ENCODE measurements at places on chromosomes 5 and 9.
A peak's percentile ranks its signal among the peaks of the same experiment; 100 is the strongest.

DNA sequence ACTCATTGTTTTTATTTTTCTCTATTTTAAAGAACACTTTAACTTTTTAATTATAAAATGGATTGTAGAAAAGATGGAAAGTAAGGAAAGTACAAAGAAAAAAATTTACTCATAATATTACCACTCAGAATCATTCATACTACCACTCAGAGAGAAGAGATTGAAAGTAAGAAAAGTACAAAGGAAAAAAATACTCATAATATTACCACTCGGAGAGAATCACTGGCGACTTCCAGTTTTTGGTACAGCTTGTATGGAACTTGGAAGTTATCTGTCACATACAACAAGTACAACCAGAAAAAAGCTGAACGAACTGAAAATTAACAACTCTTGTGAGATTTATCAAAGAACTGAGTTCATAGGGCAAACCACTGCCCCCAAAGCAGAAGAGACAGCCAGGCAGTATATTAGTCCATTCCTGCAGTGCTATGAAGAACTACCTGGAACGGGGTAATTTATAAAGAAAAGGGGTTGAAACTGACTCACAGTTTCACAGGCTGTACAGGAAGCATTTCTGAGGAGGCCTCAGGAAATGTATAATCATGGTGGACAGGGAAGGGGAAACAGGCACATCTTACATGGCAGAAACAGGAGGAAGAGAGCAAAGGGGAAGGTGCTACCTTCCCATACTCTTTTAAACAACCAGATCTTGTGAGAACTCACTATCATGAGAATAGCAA, 183.9 kb downstream of the SMARCA2 start:
- no peak for DNase-seq

DNA sequence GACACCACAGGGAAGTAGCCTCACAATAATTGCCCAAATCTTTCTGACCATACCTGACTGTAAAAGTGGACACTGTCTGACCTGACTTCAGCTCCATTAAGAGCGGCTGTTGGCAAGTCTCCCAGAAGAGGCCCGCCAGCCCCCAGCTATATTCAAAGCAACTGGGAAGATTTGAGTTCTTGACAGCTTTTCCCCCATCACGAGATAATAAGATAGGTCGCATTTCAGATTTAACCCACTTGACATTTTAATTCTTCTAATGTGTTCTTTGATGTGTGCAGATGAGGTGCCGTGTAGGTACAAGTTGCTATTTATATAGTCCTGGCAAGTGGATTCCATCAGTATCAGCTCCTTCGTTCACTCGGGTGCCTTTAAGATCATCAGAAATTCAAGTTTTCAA, 345.7 kb downstream of the DRD1 start:
- no peak for DNase-seq

DNA sequence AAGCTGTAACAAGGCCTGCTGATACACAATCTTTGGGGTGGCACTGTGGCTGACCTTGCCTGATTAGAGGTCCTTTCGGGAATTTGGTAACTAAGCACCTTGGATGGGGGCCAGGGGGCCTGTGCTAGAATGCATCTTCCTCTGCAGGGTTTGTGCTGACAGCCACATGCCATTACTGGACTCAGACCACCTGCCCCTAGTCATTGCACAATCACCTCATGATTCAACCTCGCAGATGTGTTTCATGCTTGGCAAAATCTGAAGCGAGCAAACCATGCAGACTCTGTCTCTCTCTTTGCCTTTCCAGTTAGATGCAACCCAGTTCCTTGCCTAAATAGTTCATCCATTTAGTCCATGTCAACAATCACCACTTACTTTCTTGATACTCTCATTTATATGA, 96.5 kb upstream of the ERCC6L2 start:
- peak; percentile 2 for DNase-seq

GRCh38 chr5:97636766-97637165, 453.7 kb upstream of the RIOK2 start:
- DNase-seq = no peak

DNA sequence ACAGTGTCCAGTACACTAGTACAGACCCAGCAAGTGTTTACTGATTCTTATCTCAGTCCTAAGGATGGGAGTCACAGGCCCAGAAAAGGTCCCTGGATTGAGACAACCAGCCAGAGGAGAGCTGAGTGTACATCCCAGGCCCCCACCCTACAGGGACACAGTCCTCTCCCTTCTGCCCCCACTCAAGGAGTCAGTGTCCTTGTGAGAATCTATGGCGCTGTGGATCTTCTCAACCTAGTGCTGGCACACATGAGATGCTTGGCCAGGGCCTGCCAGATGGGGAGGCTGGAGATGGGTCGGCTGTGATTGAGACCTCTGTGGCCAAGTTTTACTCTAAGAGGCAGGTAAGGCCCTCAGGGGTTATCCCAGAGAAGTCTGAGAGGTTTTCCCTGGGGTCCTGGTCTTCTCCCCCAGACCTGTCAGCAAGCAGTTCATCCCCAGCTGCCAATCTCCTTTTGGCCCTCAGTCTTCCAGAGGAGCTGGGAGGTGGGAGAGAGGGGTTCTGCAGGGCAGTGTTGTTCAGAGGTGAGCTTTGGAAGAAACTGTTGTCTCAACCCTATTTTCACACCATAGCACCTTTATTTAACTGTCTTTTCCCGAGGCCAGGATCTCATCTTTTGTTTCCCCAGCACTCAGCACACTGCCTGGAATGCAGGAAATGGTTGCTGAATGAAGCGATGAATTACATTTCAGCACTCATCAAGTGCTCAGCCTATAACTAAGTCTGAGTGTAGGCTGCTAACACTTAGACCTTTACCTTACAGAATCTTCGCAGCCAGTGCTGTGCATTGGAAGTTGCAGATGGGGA, 3.2 kb upstream of the NSD1 start:
- DNase-seq = no peak

- no peak for DNase-seq
These were observed 4.5 kb downstream of the PDE6A start for GRCh38 chr5:149940077-149940574.

- DNase-seq = no peak
These were observed 63.8 kb downstream of the PDZD2 start for GRCh38 chr5:31702712-31703111.

DNA sequence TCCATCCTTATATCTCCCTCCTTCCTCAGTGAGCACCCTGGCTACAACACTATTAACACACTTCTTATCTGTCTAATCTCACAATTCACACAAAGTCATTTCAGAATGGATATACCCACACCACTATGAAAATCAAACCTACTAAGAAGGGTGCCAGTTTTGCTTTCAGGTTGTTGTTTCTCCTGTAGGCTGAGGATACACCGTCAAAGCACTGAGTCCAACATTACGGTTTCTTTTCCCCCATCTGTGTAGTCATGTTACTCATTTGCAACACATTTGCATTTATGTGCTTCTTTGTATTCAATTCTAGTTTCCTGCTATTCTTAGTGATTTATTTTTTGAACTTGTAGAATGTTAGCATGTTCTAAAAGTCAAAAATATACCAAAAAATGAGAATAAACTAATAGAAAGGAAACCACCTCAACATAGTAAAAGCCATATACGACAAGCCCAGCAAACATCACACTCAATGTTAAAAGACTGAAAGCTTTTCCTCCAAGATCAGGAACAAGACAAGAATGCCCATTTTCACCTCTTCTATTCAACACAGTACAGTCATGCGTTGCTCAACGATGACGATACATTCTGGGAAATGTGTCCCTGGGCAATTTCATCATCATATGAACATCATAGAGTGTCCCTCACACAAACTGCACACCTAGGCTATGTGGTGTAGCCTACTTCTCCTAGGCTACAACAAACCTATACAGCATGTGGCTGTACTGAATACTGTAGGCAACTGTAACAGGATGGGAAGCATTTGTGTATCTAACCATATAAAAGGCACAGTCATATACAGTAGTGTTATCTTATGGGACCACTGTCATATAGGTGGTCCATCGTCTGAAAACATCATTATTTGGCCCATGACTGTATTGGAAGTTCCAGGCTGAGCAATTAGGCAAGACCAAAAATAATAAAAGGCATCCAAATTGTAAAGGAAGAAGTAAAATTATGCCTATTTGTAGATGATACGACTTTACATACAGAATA, 6.3 kb downstream of the ROR2 start:
- DNase-seq = no peak

DNA sequence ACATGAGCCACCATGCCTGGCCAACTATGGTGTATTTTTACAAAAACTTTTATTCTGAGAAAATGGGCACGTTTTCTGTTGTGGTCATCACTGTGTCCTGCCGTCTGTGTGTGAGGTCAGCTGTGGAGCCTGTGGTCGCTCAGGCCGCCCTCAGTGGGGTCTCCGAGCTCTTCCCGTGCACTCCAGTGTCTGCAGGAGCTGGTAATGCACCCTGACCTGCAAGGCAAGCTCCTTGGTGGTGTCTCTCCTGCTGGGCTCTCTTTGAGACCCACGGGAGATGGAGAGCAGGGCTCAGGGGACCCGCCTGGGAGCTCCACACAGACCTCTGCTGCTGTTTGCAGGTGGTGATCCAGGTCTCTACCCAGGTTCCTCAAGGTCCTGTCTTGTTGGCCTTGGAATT, 9.6 kb upstream of the AHRR start:
- DNase-seq = no peak

GRCh38 chr5:40831346-40832210, 3.4 kb downstream of the RPL37 start:
- no peak for DNase-seq

- DNase-seq = no peak
These were observed 36.5 kb downstream of the PTBP3 start for GRCh38 chr9:112296929-112297328.

DNA sequence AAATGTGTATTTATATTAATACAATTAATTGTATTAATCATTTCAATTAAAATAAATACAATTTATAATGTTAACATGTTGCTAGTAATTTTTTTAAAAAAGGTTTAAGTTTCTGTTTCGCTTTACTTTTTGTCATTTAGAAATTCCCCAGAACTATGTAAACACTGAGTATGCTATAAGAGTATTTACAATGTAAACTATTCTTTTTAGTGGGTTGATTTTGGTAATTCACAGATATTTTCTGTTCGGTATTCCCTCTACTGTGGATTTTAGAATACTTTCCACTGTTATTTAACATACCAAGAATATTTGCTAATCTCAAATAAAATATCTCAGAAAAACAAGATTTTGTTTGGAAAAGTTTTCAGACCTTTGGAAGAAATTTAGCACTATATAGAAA, 1564.4 kb downstream of the EFNA5 start:
- no peak for DNase-seq

DNA sequence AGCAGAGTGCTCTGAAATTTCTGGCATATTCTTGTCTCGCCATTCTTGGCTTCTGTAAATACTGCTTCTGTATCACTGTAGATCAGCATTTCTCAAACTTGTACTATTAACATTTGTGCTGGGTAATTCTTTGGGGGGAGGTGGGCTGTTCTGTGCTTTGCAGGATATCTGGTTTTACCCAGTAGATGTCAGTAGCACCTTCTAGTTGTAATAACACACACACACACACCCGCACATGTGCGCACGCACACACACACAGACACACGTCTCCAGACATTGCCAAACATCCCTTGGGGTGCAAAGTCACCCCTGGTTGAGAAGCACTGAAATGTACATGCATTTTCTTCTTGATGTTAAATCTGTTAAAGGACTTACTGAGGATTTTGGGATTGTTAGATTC, 304.1 kb downstream of the MAT2B start:
- DNase-seq = no peak

- DNase-seq = no peak
These were observed 5.5 kb upstream of the SLC46A2 start for GRCh38 chr9:112896131-112896530.

DNA sequence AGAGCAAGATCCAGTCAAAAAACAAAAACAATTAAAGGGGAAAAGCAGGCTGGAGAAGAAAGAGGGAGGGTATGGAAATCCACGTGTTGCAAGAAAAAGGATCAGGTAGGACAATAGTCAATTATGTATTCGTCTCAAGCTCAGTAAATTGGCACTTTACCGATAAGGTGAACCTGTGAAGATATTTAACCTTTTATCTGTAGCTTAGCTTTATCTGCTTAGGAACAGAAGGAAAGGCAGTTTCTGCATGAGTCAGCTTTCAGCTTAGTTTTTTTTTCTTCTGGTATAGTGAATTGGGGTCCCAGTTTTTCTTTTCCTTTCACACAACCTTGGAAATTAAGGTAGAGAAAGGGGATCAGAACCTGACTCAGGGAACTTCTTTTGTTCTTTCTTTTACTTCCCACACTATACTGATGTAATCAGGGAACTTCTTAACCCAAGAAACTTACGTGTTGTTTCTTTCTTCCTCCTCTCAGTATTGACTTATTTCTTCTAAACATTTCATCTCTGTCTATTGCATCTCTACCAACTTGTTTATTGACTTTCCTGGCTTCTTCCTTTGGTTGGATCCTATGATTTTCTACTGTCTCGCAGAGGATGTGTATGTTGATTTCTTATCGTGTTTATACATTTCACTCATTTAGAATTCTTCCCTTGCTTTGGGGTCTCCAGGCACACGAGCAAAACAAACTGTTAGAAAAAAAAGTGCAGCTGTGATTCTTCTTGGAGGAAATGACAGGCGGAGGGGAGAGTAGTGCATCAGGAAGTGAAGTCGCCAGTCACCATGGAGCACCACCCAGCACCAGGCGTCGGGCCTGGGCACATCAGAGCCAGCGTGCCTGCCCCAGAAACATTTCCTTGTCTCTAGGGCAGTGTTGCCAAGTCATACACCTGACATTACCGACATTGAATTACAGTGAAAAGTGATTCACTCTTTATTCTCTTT, 123.0 kb upstream of the LHFPL2 start:
- DNase-seq = no peak

- DNase-seq = no peak
These were observed 72.0 kb downstream of the KIF24 start for GRCh38 chr9:34256987-34257585.

GRCh38 chr5:164296603-164297080, 791.2 kb downstream of the MAT2B start:
- no peak for DNase-seq

DNA sequence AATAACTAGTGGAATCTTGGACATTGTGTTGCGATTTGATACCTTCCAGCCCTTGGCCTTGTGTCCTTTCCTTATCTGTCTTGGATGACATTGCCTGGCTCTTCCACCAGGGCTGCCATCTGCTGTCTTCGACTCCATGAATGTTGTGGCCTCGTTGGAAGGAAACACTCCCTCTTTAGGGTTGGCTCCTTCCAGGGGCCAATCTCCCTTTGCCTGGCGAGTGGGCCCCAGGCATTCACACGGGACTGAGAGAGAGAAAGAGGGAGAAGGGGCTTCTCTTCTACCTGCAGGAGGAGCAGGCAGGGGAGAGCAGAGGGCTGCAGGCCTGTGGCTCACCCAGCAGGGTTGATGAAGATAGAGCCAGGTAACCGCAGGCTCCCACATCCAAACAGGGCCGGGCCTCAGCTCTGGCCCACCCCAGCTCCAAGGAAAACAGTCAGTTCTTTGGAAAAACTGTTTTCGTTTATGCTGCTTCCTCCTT, 31.3 kb downstream of the FGF1 start:
- DNase-seq = no peak
